Globus pallidus (tissue), 1 donor: ENCODE measurements at places on chromosomes 4 and X.

DNA sequence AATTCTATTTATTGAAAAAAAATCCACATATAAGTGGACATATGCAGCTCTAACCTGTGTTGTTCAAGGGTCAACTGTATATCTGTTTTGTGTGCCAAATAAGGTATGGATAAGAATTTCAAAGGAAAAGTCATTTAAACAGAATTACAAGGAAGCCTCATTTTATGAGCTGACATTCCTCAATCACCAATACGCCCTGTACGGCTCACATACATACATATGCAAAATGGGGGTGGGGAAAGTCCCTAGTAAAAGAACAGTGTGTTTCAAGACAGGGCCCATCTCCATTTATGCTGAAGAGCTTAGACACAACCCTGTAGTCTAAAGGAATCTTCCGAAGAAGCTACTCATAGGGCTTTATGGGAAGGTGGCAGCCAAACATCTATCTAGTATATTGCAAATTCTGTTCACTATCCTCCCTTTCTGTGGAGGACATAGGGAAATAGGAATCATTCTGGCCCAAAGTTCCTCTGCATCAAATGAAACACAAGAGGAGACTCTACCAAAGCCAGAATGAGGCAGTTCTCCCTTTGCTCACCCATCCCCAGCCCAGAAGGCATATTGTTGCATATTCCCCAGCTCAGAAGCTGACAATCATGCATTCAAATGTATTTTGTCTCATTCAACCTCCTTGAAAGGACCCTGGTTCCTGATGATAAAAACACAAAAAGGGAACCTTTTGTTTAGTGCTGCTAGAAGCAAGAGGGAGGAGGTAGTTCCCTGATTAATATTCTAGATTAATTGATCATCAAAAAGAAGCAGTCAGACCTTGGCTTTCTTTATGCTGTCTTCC, 13.7 kb upstream of the ZBTB33 start:
- no peak for DNase-seq

- no peak for DNase-seq
Measured at GRCh38 chr4:48254381-48255071, 15.1 kb downstream of the TEC start.

- no peak for DNase-seq
Measured at GRCh38 chrX:101409043-101409442, 1.0 kb downstream of the HNRNPH2 start.

- DNase-seq: no peak
Measured at GRCh38 chrX:119041175-119041574, 31.6 kb upstream of the CT47C1 start.

GRCh38 chrX:39676434-39676833, 421.3 kb downstream of the BCOR start:
- DNase-seq: no peak

DNA sequence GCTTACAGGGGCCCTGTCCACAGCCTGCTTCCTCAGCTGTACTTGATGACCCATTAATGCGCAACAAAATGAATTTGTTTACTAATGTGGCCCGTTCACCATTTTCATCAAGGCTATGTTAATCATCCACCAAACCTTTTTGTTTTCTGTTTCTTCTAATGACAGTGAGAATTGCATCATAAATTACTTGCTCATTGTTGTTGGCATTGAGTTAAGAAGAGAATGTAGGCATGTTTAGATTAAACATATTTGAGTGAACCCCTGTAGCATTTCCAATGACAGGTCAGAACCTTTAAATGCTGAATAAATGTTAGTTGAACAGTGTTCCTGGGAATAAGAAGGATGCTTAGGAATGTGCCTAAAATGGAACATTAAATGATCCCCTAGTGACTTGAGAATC, 183.4 kb downstream of the SPRY1 start:
- DNase-seq: no peak

DNA sequence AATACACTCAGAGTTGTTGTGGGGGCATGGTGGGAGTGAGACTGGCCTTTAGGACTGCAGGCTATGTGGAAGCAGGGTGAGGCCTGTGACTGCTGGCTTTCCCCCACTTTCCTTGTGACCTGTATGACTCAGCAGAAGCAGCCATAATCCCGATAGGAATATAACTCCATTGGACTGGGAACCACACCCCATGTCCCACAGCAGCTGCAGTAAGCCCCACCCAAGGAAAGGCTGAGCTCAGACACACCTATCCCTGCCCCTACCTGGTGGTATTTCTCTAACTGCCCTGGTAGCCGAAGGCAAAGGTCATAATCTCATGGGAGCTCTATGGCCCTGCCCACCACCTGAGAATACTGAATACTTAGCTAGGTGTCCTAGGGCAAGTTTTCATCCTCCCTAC, 169.3 kb downstream of the GC start:
- DNase-seq: no peak

DNA sequence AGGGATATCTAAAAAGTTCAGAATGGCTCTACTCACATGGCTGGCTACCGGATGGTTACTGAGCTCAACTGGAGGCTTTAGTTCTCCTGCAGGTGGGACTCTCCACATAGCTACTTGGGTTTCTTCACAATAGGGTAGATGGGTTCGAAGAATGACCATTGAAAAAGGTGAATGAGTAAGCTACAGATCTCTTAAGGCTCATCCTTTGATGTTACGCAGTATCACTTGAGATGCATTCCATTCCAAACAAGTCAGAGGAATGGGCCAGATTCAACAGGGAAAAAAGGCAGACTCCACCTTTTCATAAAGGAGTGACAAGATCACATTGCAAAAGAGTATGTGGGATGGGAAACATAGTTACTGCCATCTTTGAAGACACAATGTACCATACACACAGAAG, 52.6 kb downstream of the DDX53 start:
- DNase-seq: no peak

DNA sequence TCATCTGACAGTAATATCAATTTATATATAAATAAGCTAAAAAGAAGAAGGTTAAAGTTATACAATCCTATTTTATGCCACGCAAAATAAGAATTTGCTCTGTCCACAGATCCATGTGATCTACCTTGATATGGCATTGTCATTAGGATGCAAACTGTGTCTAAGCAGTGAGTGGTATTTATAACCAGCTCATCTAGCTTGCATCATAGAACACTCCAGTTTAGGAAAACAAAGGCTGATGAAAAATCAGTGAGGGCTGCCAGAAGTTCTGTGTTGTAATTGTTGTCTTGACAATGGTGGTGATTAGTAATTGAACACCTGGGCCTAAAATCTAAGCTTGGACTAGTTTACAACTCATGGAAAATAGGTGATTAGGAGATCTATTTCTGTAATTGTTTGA, 111.0 kb downstream of the CPE start:
- no peak for DNase-seq

DNA sequence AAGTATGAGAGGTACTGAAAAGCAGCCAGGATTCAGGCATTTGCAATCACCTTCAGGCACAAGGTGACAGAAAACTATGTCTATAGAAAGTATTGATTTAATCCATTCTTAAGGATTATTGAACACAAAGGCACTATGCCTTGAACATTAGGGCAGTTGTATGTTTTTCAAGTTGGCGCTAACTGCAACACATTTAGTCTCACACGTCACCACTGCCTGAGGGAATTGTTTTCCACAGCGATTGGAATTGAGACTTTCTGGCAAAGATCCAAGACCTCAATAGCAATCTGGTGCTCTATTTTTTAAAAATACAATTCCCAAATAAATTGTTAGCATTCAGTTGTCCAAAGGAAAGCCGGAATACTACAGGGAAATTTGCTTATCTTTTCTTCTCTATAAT, 52.7 kb upstream of the FTHL17 start:
- no peak for DNase-seq

GRCh38 chr4:46878641-46879040, 30.4 kb downstream of the COX7B2 start:
- DNase-seq: no peak

GRCh38 chr4:8819473-8820177, 52.0 kb downstream of the HMX1 start:
- DNase-seq: no peak
